NCI-H1048 (cell line): ENCODE measurements at places on chromosomes 4 and X.

- DNase-seq: no peak
Observed at GRCh38 chr4:108292229-108292628, 123.5 kb upstream of the LEF1 start.

GRCh38 chrX:143854006-143854405, 29.9 kb upstream of the UBE2NL start:
- no peak for DNase-seq

- DNase-seq: no peak
Observed at GRCh38 chr4:188941524-188942119, 802.4 kb downstream of the TRIML1 start.

- no peak for DNase-seq
Observed at GRCh38 chr4:165877286-165877685, 4.2 kb downstream of the TLL1 start.

DNA sequence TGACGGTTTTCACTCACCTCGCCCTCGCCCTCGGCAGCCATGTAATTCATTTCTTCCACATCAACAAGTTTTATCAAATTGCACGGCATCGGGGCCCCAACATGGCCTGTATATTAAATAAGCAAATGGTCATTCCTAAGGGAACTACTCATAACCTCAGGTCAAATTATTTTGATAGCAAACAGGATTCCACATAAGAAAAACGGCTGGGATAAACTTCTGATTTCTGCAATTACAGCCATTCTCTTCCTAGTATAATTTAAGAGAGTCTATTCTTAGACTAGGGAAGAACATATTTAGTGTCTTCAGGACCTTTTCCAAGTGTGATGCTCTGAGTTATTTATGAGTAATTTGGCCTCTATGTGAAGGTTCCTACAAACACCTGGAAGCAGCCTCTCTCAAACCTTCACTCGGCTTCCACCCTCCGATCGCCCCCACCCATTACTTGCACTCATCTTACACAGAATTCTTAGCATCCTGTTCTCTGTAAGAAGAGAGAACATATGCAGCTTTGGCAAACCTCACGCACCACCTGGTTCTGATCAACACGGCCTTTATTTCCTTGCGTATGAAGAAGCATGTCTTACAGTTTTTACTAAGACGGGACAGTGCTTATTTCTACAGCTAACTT, 29.4 kb upstream of the CENPU start:
- no peak for DNase-seq

DNA sequence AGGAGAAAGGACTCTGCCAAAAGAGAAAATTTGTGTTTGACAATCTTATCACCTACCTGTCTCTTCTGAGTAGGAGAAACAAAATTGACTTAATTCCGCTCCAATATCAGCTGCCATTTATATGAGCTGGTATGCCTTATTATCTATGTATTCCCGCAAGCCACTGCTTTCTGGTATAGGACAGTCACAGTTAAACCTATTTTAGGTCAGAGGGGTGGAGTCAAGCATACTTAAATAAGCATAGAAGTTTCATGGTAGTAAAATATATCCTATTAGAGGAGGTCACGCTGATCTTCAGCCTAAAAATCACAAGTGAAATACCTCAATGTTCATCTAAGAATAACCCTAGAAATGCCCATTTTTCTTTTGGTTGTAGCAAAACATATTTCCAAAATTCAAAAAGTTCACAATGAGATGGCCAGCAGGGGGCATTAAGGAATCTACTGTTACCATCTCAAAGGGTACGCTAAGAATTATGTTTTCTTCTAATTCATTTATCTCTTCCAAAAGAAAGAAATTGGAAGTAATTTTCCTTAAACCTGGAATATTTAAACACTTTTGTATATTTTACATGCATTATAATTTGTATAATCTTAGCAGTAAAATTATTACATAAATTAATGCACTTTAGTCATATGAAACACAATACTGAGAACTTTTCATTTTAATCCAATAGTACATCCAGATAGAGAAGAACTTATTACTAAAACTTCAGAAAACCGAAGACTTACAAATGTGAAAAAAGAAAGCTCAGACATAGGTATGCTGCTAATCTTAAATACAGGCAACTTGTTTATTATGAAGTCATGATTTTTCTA, 10.5 kb downstream of the PPAT start:
- DNase-seq: no peak

GRCh38 chr4:32022071-32022470, 1301.9 kb downstream of the PCDH7 start:
- no peak for DNase-seq

GRCh38 chr4:184196730-184197385, 20.8 kb downstream of the ENPP6 start:
- DNase-seq: no peak

DNA sequence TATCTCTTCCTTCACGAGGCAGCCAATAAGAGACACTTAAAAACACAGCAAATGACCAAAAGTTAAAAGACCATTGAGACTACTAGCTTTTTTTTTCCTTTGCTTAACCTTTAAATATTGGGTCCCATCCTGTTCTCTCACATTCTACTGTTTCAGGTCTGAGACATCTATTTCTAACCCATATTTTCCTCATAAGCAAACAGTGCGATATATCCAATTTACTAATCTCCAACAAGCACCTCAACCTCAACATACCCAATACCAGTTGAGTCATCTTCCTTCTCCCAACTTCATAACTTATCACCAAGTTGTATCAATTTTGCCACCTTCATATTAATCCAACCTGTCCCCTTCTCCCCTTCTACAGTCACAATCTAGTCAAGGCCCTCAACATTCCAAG, 7.0 kb downstream of the AWAT1 start:
- DNase-seq: no peak

GRCh38 chrX:133574716-133575115, 159.4 kb upstream of the GPC4 start:
- no peak for DNase-seq

- no peak for DNase-seq
Observed at GRCh38 chr4:11011249-11011648, 326.7 kb upstream of the CLNK start.

DNA sequence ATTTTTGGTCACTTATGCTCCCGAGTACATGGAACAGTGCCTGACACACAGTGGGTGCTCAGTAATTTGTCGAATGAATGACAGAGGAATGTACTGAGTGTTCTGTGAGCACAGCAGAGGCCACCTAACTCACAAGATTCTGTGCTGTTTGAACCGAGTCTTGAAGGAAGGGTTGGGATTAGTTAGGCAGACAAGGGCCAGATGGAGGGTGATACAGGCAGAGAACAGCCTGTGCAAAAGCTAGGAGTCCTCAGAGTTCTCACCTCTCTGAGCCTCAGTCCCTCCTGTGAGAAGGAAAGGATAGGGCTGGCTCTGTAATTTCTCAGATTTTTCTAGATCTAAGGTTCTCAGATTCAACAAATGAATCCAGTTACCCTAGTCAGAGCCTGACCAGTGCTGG, 108.8 kb downstream of the NHSL2 start:
- DNase-seq: no peak

- no peak for DNase-seq
Observed at GRCh38 chr4:37594099-37594498, 92.1 kb downstream of the RELL1 start.

DNA sequence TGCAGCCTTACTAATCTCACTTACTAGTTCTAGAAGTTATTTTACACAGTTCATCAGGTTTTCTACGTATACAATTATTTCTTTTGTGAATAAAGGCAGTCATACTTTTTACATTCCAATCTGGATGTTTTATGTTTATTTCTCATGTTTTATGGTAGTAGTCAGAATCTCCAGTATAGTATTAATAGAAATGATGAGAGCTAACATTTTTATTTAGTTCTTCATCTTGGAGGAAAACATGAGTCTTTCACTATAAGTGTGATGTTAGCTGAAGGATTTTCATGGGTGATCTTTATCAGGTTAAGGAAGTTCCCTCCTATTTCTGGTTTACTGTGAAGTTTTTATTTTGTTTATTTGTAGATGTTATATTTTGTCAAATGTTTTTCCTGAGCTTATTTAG, 256.1 kb upstream of the GIMD1 start:
- no peak for DNase-seq

GRCh38 chrX:68685685-68686084, 38.2 kb downstream of the STARD8 start:
- DNase-seq: no peak

- no peak for DNase-seq
Observed at GRCh38 chrX:9293903-9294302, 171.0 kb upstream of the TBL1X start.

DNA sequence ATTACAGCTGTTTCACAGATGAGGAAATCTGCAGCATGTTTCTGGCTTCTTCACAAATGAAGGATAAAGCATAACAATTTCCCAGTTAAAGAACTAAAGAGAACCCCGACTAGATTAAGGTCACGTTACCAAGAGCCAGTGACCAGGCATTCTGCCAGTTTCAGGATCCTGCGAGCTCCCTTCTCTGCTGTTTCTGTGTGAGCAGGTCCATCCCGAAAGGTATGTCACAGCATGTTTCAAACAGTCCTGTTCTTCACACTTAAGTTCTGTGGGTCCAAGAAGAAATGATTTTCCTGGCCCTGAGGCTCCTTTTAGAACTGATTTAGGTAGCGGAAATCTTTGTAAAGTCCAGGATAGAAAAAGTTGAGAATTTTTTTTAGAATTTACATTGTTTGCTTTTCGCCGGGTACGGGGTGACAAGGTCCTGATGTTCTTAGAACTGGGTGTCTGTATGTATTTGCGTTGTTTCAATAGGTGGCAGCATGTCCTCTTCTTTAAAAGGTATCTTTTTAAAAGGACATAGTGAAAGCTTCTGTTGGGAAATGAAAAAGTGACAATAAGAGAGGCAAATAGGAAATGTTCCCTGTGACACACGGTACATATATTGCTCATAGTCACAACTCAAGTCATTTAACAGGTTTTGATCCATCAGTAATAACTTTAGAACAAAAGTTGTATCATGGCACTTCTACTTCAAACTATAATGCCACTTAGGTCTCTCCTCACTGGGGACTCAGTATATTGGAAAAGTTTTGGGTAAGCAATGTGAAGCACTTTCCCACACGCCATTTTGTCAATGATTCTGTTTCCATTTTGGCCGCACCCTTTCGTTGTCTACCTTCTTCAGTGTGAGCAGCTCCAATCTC, 18.4 kb downstream of the IL21 start:
- DNase-seq: no peak

DNA sequence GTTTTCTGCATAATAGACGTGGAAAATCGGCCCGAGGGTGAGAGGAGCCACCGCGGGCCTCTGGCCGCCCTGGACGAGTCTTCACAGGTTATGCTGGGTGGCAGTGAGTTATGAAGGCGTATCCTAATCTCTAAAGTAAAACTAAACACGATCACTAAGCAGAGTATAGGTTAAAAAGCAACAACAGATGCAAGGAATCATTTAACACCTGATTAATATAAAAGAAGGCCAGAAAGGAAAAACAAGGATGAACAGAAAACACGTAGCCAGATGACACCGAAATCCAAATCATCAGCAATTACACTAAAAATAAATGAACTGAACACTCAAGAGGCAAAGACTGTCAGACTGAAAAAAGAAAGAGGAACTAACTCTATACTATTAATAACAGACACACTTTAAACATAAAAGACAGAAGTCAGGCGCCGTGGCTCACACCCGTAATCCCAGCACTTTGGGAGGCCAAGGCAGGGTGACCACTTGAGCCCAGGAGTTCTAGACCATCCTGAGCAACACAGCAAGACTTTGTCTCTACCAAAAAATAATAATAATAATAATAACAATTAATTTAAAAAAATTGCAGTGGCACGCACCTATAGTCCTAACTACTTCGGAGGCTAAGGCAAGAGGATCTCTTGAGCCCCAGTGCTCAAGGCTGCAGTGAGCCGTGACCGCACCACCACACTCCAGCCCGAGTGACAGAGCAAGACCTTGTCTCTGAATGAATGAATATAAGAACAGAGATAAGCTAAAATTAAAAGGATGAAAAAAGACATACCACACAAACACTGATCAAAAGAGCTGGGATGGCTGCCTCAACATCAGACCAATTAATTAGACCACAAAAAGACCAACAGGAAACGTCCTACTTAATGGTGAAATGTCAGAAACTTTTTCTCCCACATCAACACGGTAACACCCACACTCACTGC, 30.0 kb downstream of the CTBP1 start:
- DNase-seq: no peak

DNA sequence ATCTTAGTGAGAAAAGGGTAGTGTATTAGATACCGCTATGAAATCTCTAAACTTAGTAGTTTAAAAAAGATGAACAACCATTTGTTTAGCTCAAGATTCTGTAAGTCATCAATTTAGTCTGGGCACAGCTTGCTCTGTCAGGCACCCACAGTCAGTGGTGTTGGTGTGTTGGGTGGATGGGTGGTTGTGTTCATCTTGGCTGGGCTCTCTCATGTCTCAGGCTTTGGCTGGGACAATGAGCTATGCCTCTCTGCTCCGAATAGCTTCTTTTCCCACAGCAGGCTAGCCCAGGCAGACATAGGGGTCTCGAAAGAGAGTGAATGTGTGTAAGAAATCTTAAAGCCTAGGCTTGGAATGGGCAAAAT, 127.0 kb upstream of the GATB start:
- no peak for DNase-seq

GRCh38 chr4:6839579-6839978, 57.1 kb downstream of the KIAA0232 start:
- no peak for DNase-seq

GRCh38 chr4:6169239-6169638, 31.1 kb downstream of the JAKMIP1 start:
- DNase-seq: no peak

- DNase-seq: no peak
Observed at GRCh38 chrX:40076750-40077575, 20.8 kb downstream of the BCOR start.

- DNase-seq: no peak
Observed at GRCh38 chr4:115332078-115332477, 218.7 kb upstream of the NDST4 start.

GRCh38 chr4:125826801-125827695, 512.3 kb downstream of the FAT4 start:
- no peak for DNase-seq

DNA sequence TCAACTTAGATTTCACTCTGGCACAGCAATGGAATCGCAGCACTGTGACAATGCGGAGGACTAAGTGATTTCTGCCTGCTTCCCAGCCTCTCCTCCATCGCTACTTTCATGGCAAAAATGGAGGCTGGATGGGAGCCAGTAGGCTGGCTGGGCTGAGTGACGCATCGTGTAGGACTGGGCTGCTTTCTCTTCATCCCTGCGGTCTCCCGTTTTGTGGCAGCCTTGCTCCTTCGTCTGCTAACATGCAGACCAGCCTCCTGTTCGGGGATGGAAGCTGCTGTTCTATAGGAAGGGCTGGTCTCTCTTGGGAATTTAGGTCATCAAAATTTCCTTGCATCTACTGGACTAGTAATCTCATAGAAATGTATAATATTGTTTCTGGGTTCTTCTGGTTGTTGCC, 15.8 kb upstream of the RGS12 start:
- no peak for DNase-seq

- DNase-seq: no peak
Observed at GRCh38 chr4:177225605-177226004, 84.1 kb upstream of the NEIL3 start.

- no peak for DNase-seq
Observed at GRCh38 chr4:151473521-151474097, 64.6 kb downstream of the FHIP1A start.

DNA sequence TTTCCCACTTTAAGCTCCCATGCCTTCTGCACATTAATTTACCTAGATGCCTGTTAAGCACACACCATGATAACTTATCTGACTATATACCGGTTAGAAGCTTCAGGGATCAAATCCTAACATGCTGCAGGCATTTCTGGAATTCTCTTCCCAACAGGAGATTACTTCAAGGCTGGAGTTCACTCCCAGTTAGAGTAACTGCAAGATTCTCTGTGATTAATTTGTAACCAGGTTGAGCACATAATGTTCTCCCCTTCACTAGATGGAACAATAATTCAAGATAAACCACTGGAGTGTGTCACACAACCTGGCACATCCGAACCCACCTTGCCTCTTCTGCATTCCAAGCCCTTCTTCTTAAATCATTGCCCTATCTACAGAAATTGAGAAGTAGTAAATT, 11.8 kb upstream of the UGT2A3 start:
- no peak for DNase-seq
